ENCODE measurements at places on chromosomes 12 and 14. TPM values are rescaled to one million over a fixed set of nuclear protein-coding genes. Genes with fewer than 3 reads are reported as not detected.

GRCh38 chr12:22409377-22410164 is 75.1 kb upstream of the ST8SIA1 start:
- no peak for DNase-seq

- DNase-seq = no peak
These were observed 68.6 kb downstream of the PPM1A start for GRCh38 chr14:60317609-60318008.

DNA sequence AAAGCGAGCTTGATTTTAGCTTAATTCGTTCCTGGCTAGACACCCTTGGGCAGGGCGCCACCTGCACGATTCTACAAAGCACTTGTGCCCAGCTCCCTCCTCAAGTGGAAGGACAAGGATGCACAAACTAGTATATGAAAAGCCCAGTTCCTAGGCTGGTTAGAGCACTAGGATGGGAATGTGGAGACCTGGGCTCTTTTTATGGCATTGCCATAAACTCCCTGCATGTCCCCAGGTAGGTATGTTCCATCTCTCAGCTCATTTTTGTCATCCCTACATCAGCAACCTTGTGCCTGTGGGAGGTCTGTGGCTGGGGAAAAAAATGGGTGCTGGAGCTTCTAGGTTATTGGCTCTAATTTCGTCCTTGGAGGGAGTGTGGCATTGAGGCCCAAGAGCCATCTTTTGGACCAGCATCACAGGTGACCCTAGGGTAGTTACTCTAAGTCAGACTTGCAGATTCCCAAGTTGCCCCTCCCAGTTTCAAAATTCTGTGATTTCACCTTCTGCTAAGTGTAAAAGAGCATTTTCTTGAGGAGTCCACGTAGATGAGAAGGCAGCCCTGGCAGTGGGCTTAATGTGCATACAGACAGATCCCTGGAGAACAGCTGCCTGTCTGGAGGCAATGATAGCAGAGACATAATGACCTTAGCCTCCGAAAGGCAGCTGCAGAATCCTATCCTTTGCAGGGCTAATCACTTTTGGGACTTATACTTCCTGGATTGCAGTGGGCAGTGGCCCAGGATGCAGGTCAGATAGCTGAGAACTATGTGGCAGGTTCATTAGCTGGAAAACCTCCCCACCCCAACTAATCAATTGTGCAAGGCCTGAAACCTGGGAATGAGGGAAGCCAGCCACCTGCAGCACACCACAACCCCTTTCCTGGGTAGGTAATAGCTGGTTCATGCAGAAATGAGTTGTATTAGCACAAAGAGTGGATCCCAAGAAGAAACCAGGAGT is 47.6 kb upstream of the BDKRB2 start:
- no peak for DNase-seq

DNA sequence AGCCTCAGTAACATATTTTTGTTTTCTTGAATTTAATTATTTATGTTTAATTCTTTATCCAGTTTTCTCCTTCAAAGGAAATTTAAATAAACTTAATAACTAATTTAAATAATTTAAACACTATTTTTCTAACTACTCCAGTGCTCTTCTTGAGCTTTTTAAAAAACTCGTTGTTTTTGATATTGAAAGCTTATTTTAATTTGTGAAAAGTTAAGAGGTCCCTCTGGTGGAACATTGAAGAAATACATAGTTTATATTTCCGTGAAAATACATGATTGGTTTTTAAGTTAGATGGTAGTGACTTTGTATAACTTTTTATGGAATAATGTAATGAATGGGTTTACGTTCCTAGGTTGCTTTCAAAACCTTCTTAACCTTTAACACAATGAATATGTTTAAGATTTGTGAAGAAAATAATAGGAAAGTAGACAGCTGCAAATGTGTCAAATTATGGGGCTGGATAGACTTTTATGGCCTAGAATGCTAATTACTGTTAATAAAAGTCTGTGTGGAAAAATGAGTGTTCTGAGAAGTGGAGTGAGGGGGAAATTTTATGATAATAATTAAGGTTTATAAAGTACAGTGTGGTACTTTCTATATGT is 45.9 kb upstream of the MSRB3 start:
- no peak for DNase-seq

- no peak for DNase-seq
These were observed 8.3 kb downstream of the ATP2B1 start for GRCh38 chr12:89700191-89700810.

- DNase-seq = no peak
These were observed 53.8 kb downstream of the SETD3 start for GRCh38 chr14:99426813-99427346.

The ERP27 gene
- 14.8 TPM for polyA plus RNA-seq

The NTN4 gene
- polyA plus RNA-seq = 48.6 TPM
